ENCODE measurements at places on chromosomes 1 and 21.

DNA sequence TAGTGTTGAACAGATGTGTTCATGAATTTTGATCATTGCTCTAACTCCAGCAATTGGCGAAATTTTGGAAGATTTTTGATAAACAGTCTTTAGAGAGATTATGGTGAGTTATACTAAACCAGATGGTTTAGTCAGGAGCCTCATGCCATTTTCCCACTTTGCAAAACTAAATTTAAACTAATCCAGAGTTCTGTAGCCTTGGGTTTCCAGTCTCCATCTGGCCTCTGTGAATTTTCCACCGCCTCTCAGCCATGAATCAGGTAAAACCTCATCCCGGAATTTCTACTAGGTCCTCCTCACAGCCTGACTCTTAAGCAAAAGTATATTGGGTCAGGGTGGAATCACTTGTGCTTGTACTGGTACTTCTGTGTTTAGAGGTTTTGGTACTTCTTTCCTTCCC lies 44.8 kb downstream of the CLEC20A start:
- DNase-seq: no peak

DNA sequence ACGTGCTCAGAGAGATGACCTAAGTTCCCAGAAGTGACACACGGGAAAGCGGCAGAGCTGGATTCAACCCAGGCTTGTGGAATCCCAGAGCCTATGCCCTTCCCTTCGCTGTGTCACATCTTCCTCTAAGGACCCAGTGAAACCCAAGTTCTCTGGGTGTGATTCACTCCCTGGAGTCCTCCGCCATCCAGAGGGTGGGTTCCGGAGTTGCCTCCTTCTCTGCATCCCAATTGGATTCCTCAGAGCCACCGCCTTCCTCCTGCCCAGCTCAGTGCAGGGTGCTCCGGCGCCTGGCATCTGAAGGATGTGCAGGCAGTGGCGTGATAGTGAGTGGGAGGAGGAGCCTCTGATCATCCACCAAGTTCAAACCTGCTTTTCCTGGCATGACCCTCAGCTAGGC lies 20.7 kb upstream of the RCC2 start:
- DNase-seq: no peak

- DNase-seq: no peak
These were observed 24.4 kb downstream of the RCAN3 start for GRCh38 chr1:24526940-24527542.

- no peak for DNase-seq
These were observed 3.1 kb upstream of the LMOD1 start for GRCh38 chr1:201949491-201949890.

- DNase-seq: peak; percentile 90
These were observed at the start of gene TMEM51 for GRCh38 chr1:15153184-15153841. TMEM51 (plus strand) TSS chr1:15153747; CDS start chr1:15215088, 61,341 bp downstream.
